ENCODE measurements at places on chromosomes 16 and 17. TPM values are rescaled to one million over a fixed set of nuclear protein-coding genes. Genes with fewer than 3 reads are reported as not detected.

Gene KIF19
- total RNA-seq: not detected

Gene IRX5
- total RNA-seq: 1.5 TPM

Gene TPSD1
- not detected for total RNA-seq

DNA sequence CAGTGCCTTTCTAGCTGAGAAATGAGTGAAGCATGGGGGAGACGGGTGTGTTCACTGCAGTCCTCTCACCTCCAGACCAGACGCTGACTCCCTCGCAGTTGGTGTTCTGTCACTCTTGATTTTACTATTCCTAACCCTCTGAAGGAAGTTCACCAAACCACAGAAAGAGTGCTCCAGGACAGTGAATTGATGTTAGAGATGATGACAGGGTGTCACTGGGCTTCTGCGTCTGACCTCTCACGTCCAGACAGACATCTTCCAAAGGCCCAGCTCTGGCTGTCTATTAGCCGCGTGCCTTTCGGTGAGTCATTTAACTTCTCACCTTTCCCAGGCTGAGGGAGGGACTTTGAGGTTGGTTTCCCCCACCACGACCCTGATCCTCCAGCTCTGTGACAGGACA is 8.2 kb downstream of the CRAMP1 start:
- no peak for DNase-seq

- DNase-seq: no peak
Measured at GRCh38 chr16:70665806-70666735, 19.7 kb downstream of the IL34 start.
